COR-L47 (cell line): ENCODE measurements at places on chromosomes 1 and 21.
A peak's percentile ranks its signal among the peaks of the same experiment; 100 is the strongest.

DNA sequence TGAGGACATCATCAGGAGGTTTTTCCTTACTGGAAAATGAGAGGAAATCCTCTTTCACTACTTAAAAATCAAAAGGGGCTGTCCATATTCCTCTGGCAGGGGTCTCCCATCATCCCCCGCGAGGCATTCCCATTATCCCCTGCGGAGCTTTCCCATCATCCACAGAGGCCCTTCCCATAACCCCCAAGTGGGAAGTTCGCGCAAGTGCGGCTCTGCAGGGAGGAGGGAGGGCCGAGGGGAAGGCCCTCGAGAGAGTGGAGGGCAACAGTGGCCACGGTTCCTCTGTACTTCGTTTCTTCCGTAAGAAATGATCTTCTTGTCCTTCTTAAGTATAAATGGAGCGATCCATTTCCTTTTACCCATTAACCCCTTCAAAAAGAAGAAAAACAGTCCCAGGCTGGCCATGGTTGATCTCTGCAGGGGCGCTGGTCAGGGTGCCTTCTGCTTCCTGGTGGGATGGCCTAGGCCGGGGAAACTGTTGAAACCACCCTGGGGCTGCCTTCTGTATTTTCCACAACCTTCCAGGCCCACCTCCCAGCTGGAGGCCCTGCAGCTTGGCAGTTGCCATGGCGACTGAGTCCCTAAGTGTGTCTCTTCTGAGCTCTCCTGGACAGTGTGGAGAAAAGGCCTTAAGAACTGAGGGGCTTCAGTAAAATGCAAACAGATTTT, 3.6 kb upstream of the RSPH1 start:
- DNase-seq: peak; percentile 9

GRCh38 chr1:31981456-31981839, 32.2 kb upstream of the KHDRBS1 start:
- no peak for DNase-seq

DNA sequence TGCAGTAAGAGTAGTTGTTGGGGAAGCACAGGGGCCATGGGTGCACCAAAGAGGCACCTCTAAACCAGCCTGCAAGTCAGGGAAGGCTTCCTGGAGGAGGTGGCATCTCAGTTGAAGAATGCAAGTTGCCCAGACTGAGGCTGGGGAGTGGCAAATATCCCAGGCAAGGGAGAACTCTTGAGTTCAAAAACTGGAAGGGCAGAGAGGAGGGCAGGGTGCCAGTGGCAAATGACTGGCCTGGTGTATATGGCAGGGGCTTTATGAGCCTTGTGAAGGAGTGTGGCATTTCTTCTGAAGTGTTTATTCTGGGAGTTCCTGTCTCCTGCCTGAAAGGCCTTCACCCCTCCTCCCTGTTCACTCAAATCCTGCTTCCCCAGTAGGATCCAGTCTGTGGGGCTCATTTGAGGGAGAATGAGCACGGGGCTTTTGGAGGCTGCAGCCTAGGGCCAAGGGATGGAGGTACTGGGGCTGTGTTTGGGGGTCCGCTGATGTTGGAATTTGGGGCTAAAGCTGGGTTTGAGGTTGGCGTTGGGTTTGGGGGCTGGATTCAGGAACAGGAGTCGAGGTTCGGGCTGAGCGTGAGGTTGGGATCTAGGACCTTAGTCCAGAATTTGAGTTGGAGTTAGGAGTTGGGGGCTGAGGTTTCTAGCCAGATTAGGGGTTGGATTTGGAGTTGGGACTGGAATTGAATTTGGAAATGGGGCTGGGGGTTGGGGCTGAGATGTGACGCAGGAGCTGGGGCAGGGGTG, at the start of gene TMEM125:
TMEM125 (plus strand) TSS at position 357 of the 749 bp plus-strand sequence. CDS start 2,740 bp downstream, outside the sequence.
- no peak for DNase-seq

DNA sequence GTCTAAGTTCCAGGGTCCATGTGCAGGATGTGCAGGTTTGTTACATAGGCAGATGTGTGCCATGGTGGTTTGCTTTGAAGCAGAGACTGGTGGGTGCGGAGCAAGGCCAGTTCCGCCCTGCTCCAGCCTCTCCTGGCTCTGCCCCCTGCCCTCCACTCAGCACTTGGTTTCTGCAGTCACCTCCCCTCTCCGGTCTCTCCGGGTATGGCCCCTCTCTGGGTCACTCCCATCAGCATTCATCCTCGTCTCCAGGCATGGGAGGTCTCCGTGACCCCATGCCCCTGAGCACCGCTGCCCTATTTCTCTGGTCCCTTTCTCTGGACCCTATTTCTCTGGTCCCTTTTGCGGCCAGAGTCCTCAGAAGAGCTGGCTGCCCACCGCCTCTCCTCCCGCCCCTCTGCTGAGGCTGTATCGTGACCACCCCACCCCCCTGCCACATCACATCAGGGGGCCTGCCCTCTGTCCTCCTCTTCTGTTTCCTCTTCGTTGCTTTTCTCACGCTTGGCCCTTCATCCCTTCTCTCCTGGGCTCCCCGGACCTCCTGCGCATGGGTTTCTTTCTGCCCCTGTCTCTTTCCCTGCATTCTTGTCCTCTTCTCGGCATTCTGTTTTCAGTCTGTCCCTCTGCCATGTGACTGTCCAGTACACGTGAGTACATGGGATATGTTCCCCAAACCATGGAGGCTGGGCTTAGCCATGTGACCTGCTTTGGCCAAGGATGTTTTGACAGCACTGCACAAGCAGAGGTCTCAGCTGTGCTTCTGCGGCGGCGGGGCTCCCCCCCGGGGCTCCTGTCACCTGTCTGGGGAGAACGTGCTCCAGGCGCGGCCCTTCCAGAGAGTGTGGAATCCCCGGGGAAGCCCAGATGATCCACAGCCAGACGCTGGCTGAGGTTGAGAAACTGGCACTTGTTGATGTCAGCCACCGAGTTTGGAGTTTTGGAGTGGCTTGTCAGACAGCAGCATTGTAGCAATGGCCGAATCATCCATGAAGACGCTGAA, 54.4 kb upstream of the C1orf174 start:
- DNase-seq: peak; percentile 9

DNA sequence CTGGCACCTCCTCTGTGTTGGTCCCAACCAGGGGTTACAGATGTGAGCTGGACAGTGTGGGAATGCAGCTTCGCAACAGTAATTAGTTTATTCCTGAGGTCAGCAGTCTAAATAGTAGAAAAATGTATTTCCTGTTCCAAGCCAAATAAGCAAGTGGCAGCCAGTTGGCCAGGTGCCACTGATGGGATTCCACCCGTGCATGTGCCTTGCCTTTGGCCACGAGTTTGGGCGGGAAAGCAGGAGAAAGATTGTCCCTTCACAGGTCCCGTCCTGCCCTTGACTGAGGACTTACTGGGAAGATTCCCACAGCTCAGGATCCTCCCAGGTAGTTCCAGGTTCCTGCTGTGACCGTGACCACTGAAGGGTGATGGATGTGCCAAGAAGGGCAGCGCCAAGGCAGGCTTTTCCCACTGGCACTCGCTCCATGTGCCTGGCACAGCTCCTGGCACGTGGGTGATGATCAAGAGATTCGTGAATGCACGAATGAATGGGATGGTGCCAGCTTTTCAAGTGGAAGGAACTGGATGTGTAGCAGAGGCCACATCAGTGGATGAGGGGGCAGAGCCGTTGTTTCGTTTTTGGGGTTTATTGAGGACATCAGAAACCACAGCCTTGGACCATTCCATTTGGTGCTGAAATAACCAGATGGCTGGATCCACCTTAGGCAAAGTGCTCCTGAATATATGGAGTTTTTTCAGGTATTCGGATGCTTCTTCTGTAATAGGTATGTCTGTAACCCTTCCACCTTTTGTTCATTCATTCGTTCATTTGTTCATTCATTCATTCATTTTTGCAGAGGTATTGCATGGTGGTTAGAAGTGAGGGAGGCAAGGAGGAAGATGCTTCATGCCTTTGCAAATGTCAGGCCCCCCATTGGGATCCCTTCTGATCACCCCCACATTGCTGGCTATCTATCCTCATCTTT, 62.4 kb upstream of the WNT4 start:
- DNase-seq: no peak

DNA sequence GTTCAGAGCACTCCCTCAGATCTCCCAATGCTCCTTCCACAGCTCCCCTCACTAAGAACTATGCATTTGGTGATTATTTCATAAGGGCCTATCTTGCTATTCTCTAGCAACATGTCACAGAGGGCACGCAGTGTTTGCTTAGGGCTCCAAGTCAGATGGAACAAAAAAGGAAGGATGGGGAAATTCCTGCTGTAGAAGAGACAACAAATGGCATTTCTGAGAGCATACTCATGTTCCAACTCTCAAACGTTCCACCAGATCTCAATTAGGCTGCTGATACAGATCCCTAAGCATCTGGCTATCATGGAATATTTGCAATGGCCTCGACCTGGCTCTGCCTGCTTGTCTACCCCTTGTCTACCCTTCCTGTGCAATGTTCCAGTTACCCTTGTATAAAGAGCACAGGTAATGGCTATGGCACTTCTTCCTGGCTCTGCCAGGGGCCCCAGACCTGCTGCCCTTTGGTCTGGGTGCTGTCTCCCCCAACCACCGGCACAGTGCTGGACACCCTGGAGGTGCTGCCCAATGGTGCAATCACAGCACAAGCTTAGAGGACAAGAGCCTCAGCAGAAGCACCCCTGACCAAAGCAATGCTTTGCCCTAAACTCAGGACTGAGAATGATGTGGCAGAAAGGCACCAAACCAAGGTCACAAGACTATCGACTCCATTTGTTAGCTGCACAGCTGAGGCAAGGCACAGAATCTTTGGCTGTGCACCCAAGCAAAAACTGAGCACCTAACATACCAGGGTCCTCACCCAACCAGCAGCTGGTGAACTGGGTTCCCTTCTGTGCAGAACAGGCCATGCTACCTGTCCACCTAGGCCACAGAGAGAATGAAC, 3.6 kb downstream of the PARP1 start:
- DNase-seq: no peak

GRCh38 chr1:221907166-221907932, 165.5 kb upstream of the DUSP10 start:
- DNase-seq: no peak

- DNase-seq: peak; percentile 62
Measured at GRCh38 chr1:111222308-111223125, 5.0 kb upstream of the CHI3L2 start.

DNA sequence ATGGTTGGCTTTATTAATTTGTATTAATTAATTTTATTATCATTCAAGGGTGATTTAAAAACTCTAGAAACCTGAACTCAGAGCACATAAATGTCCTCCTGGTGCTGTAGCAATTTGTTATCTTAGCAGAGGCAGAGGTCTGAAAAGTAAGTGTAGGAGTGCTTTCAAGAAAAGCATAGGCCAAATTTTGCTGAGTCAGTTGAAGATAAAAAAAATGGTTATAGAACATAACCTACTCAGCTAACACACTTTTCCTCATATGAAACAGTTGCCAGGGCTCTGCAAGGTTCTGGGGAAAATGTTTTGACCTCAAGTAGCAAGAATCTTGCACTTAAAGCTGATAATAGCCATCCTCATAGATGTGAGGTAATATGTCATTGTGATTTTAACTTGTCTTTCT, 53.5 kb upstream of the CHODL start:
- DNase-seq: no peak
